ENCODE measurements at places on chromosomes 6 and 20. TPM values are rescaled to one million over a fixed set of nuclear protein-coding genes. Genes with fewer than 3 reads are reported as not detected.
A peak's percentile ranks its signal among the peaks of the same experiment; 100 is the strongest.

The PRND gene
- not detected for total RNA-seq

The FNDC1 gene
- not detected for total RNA-seq

The HRH3 gene
- not detected for total RNA-seq

The CDSN gene
- total RNA-seq, result not detected

The SCUBE3 gene
- total RNA-seq, result 0.29 TPM

The AVP gene
- total RNA-seq, result not detected

The TOX2 gene
- total RNA-seq, result not detected

GRCh38 chr6:31401403-31401802 is 2.0 kb upstream of the MICA start:
- peak; percentile 19 for DNase-seq

DNA sequence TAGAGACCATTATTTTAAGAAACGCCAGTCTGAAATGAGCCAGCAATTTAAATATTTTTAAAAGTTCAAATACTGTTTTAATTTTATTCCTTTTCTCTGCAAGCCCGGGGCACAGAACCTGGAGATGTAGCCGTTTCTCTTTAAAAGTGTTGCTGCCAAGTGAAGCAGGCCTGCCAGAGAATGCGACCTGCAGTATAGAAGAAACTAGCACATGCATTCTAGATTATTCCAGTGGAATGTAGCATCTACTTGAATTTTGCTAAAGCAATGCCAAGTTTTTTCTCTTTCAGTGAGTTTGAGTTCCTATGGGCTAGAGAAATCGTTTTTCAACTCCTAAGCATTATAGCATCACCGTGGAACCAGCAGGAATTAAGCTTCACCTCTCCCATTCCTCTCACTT is 101.3 kb downstream of the QRSL1 start:
- DNase-seq, result peak; percentile 66

GRCh38 chr6:159093609-159094443 is 49.0 kb upstream of the TAGAP start:
- DNase-seq, result no peak

GRCh38 chr6:10884245-10884972 is 2.4 kb upstream of the SYCP2L start:
- DNase-seq, result no peak

DNA sequence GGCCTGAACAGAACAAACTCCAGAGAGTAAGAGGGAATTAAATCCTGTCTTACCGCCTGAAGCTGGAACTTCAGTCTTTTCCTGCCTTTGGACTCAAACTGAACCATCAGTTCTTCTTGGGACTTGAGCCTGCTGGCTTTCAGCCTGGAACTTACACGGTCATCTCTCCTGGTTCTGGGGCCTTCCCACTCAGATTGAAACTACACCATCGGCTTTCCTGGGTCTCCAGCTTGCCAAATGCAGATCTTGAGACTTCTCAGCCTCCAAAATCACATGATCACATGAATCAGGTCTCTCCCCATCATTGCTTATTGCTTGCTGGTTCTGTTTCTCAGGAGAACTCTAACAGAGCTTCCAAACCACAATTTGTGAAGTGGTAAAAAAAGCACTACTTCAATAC is 276.3 kb downstream of the KIF16B start:
- no peak for DNase-seq

DNA sequence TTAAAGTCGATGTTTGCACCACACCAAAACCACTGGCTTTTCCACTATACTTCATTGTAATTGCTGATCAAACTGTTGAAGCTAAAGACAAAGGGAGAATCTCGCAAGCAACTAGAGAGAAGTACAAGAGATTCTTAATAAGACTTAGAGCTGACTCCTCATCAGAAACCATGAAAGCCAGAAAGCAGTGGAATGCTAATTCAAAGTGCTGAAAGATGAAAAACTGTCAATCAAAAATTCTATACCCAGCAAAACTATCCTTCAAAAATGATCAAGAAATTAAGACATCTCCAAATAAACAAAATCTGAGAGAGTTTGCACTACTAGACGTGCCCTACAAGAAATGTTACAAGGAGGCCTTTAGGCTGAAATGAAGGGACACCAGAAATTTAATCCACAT is 52.6 kb downstream of the CD83 start:
- no peak for DNase-seq

DNA sequence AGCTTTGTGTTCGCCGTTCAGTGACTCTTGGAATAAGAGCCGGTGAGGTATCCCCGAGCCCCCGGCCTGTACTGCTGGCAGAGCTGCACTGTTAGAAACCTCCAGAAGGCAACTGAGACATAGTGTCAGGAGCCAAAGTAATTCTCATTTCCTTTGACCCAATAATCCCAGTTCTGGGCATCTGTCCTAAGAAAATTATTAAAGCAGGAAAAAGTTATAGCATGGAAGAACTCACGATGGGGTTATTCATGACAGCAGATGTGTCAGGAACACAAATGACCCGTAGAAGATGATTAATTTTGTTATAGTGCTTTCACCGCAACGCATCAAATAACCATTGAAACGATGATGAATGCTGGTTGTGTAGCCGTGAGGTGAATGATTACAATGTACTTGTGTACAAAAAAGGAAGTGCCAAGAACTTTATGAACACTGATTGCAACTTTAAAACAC is 20.3 kb downstream of the CYP21A2 start:
- DNase-seq, result no peak

- no peak for DNase-seq
Measured at GRCh38 chr6:136566851-136567250, 16.6 kb upstream of the MAP7 start.

DNA sequence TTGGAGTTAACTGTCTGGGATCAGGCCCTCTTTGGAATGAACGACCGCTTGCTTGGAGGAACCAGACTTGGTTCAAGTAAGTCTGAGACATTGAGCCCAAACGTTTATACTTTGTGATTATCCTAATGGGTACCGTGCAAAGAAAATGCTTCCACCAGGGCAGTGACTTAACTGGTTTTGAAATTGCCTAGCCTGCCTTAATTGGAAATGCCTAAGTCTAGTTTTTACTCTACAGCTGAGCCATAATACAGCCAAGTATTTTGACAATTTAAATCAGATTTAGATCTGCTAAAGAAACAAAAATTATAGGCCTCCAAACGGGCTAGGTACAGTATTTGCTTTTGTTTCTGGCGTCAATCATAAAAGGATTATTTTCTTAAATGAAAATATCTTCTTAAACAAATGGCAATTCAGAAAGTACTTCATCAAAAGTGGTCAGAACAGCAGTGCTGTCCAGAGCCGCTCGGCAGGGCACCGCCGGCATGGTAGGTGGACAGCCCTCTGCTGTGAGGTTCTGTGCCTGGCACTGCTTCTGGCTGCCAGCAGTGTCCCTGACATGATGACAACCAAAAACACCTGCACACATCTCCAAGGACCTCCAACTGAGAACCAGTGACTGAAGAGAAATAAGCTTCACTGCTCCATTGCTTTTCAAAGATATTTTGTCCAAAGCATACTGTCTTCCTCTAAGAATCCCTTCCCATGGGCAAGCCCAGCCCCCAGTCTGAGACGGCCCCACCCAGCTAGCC is 55.6 kb downstream of the EZR start:
- DNase-seq, result no peak

DNA sequence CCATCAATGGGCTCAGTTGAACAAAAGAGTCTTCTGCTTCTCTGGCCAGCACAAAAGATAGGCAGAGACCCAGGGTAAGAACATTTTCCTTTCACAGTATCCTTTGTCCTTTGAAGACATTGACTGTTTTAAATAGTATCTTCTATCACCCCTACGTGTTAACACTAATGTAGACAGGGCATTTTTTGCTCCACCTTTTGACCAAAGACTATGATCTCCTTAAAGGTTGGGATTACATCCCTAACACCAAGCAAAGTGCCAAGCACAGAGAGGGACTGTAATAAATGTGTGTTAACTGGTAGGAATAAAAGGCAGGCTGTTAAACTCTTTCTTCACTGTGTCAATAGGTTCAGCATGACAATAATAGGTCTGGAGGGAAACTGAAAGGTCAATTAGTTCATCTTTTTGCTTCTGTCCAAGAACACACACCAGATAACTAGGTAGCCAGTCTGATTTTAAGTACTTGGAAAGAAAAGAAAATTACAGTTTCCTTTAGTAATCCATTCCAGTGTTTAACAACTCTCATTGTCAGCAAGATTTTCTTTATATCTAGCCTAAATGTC is 63.6 kb upstream of the NOX3 start:
- no peak for DNase-seq

- no peak for DNase-seq
Measured at GRCh38 chr20:38243709-38244020, 16.9 kb downstream of the KIAA1755 start.

DNA sequence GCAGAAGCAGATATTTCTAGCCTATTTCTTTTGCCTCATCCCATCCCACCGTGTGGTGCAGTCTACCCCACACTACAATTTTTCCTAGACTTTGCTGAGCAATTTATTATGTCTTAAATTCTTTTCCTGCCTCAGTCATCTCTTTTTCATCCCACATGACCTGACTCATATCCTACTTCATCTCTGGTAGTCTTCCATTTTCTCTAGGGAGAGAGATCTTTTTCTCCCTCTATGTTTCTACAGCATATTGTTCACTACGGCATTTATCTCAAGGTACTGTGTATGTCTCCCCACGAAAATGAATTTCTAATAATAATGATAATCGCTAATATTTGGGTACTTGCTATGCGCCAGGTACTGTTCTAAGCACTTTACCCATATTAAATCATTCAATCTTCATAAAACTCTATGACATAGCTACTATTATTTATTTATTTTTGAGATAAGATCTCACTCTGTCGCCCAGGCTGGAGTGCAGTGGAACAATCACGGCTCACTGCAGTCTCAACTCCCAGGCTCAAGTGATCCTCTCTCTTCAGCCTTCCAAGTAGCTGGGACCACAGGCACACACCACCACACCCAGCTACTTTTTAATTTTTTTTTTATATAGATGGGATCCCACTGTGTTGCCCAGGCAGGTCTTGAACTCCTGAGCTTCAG is 15.6 kb downstream of the PDSS2 start:
- no peak for DNase-seq

GRCh38 chr6:6714118-6714897 is 125.8 kb downstream of the LY86 start:
- DNase-seq, result no peak

- DNase-seq, result no peak
Measured at GRCh38 chr20:60518022-60518421, 559.8 kb downstream of the CDH26 start.

GRCh38 chr6:134178161-134179044 is 126.0 kb upstream of the SLC2A12 start:
- DNase-seq, result peak; percentile 94

DNA sequence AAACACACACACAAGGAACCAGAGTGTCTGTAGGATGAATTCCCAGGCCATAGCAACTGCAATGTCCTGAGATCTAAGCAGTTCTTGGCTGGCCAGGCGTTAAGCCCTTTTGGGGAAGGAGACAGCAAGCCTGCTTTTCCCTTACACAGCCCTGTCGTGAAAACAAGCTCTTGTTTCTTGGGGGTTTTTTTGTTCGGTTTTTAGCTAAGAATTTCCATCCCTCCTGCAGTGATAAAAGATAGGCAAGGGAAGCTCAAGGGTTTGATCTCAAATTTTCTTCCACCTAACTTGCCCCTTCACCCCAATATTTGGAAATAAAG is 1.5 kb downstream of the TNFRSF21 start:
- peak; percentile 49 for DNase-seq

- no peak for DNase-seq
Measured at GRCh38 chr20:19958219-19958618, 58.9 kb upstream of the NAA20 start.

DNA sequence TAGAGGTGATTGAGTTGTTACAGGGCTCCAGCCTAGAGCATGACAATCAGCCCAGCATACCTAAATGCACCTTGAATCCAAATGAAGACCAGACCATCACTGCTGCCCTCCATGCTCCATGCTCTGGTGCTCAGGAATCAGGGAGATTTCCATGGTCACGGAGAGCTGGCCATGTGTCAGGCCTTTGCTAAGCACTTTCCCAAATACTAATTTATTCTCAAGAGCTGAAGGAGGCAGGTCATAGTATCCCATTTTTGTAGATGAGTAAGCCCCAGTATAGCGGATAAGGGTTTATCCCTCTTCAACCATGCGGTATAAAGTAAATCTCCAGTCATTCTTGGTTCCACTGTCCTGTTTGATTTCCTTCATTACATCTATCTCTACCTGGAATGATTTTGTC is 240.8 kb downstream of the TFAP2A start:
- DNase-seq, result no peak

DNA sequence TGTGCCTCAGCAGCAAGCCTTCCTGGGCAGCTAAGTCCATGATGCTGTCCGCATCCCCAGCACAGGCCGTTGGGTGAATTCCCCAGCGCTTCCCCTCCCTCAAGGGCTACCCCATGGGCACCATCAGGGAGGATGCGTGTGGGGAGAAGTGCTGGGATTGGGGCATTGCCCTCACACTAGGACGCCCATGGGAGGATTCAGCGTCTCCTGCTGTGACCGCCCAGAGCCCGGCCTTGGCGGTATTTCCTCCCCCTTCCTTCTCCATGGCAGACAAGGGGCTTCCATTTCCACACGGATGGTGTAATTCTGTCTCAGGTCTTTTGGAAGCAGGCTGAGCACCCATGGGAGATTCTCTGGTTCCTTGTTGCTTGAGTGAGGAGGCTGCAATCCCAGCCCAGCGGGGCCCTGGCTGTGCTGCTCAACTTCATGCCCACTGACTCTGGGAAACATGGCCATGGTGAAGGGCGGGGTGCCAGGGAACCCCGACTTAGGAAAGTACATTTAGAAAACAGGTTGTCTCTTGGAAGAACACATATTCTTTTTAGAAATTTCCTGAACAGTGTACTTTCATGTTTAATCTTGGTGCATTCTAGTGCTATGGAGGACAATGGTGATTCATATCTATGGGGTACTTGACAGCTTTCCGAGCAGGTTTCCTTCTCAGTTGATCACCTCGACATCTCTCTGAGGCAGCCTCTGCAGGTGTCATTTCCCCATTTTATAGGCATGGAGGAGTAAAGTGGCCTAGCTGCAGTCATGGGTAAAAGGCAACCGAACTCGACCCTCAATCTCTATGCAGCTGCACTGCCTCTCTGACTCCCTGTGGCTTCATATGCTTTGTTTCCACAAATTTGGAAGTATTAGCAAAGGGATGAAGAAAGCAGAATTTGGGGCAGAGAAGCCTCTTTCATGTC is 178.2 kb upstream of the CST7 start:
- DNase-seq, result peak; percentile 22

GRCh38 chr6:130132286-130132701 is 90.5 kb downstream of the SAMD3 start:
- no peak for DNase-seq

DNA sequence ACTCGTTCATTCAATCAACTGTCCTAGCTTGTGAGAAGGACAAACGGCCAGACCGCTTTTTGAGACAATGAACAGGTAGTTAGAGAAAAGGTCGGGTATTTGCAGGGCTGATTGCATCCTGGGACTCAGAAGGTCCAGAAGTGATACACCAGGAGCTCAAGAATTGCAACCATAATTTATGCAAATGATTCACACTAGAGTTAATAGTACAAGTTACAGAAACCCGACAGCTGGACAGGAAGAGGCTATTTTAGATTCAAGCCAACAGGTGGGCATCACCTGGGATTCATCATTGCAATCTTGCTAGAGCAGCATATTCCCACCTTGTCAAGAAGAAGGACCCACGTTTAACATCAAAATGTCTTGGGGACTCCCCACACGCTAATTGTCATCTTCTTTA is 83.5 kb downstream of the TNFAIP3 start:
- DNase-seq, result no peak

All from stomach (tissue), 19 donors.